Aorta (tissue), 5 donors: ENCODE measurements at places on chromosomes 2 and 18. TPM values are rescaled to one million over a fixed set of nuclear protein-coding genes. Genes with fewer than 3 reads are reported as not detected.

- DNase-seq: no peak
These were observed 68.2 kb downstream of the TBC1D8 start for GRCh38 chr2:101082998-101083397.

DNA sequence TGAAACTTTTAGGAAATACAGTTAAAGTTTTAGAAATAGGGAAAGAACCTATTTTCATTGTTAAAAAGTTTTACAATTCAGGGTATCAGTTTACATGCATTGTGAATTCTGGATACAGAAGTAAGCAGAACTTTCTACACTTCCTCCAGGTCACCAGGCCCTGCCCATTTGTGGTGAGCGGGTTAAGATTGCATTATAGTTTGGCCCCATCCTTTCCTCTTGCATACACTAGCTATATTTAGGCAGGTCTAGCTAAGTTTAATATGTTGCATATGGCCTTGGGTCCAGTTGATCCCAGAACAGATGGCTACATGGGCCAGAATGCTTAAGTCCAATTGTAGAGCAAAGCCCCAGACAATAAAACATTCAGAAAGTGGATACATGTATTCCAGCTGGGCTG, 4.8 kb downstream of the VWA3B start:
- DNase-seq: no peak

GRCh38 chr2:128473175-128474035, 154.7 kb upstream of the HS6ST1 start:
- DNase-seq: no peak

DNA sequence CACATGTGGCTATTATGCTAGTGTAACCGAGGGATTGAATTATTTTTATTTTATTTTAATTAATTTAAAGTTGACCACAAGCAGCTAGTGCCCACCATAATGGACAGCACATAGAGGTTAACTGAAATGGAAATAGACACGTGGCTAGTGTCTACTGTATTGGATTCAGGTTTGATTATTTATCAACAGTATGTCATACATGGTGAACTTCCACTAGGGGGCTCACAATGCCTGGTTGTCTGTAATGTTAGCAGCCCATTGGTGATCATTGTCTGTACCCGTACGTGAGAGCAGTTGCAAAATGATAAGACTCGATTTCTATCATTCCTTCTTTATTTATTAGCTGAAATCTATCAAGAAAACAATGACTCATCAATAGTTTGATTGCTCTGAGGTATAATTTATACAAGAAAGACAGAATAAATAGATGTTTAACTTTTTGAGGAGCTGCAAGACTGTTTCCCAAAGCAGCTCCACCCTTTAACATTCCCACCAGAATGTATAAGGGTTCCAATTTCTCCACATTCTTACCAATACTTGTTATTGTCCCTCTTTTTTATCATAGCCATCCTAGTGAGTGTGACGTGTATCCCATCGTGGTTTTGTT, 76.5 kb downstream of the CYBRD1 start:
- no peak for DNase-seq

DNA sequence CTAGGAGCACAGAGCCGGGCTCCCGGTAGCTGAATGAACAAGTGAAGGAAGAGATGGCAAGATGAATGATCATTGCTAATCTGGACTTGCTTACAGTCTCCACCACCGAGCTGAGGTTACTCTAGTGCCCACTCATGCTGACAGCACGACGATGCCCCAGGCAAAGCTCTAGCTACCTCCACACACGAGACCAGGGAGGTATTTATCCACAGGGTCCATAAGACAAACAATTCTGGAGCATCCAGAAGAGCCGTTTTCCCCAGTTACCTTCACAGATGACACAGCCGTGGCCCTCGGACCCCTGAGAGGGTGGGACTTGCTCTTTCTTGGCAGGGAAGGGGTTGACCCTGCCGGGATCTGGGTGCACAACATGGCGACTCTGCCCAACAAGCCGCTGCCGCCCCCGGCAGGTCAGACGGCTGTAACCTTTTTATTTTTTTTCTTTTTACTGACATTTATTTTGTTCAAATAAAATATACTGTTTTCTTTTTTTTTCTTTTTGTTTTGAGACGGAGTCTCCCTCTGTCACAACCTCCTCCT, 120.3 kb downstream of the PXDN start:
- DNase-seq: peak; percentile 15

Gene IL1RN
- 6.0 TPM for total RNA-seq

Gene TM4SF20
- total RNA-seq: not detected

Gene MEP1B
- not detected for total RNA-seq

Gene IL36A
- not detected for total RNA-seq
